ENCODE measurements at places on chromosomes 2 and 18. TPM values are rescaled to one million over a fixed set of nuclear protein-coding genes. Genes with fewer than 3 reads are reported as not detected.

The PKDCC gene
- total RNA-seq = 89.2 TPM

The SPP2 gene
- total RNA-seq = not detected

The CPS1 gene
- 3.7 TPM for total RNA-seq

The G6PC2 gene
- total RNA-seq = 1.0 TPM

The SULT6B1 gene
- not detected for total RNA-seq

The NEU2 gene
- total RNA-seq = not detected

The REG1B gene
- total RNA-seq = not detected
